ENCODE measurements at places on chromosomes 7 and 10. TPM values are rescaled to one million over a fixed set of nuclear protein-coding genes. Genes with fewer than 3 reads are reported as not detected.

SGPL1 gene
- polyA plus RNA-seq: 61.3 TPM

C10orf67 gene
- 0.27 TPM for polyA plus RNA-seq

DNA sequence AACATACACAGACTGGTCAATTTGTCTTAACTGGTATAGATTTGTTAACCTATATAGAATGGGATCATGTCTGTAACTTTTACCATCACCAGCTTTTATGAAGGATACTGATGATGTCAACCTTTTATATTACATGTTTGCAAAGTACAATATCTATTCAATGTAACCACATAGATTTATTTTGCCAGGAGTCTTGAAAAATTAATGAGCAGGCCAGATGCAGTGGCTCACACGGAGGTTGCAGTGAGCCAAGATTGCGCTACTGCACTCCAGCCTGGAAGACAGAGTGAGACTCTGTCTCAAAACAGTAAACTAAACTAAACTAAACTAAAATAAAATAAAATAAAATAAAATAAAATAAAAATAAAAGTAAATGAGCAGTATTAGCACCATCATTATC lies 30.0 kb upstream of the PARD3 start:
- DNase-seq: no peak

GRCh38 chr7:157558061-157558460 lies 221.3 kb downstream of the DNAJB6 start:
- DNase-seq: no peak

CTNNA3 gene
- 3.8 TPM for polyA plus RNA-seq

All from brain (organoid and tissue), 16 donors.